ENCODE measurements at places on chromosomes 2 and 18. TPM values are rescaled to one million over a fixed set of nuclear protein-coding genes. Genes with fewer than 3 reads are reported as not detected.

DNA sequence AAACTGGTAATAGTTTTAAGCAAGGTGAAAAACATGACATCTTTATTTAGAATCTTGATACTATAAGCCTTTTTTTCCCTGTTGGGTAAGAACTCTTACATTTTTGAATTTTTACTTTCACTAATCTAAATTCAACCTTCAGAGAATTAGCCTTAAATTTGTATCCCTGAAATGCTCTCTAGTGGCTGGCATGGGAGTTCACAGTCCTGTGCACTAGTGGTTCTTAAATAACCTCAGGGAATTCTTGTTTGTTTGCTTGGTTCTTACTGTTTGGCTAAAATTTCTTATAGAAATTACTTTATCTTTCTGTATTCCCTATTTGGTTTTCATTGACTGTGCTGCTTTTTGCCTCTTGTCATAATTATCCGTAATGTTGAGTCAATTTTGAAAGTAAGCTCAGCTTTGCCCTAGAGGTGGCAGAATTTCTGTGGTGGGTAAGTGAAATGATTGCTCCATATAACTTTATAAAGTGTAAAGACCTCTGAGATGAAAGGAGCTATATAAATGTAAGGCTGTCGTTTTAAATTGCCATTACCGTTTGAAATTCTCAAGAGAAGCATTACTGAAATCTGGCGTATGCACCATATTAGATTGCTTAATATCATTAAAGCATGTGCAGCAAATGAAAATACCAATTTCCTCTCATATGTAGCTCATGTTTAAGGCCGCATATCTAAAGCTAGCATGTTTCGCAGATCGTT lies 391.3 kb upstream of the FIGN start:
- DNase-seq = no peak

GRCh38 chr18:37783771-37784170 lies 218.2 kb upstream of the CELF4 start:
- no peak for DNase-seq

The IFT172 gene
- total RNA-seq = 10.2 TPM

- DNase-seq = no peak
Observed at GRCh38 chr18:68520406-68521075, 194.4 kb downstream of the TMX3 start.

DNA sequence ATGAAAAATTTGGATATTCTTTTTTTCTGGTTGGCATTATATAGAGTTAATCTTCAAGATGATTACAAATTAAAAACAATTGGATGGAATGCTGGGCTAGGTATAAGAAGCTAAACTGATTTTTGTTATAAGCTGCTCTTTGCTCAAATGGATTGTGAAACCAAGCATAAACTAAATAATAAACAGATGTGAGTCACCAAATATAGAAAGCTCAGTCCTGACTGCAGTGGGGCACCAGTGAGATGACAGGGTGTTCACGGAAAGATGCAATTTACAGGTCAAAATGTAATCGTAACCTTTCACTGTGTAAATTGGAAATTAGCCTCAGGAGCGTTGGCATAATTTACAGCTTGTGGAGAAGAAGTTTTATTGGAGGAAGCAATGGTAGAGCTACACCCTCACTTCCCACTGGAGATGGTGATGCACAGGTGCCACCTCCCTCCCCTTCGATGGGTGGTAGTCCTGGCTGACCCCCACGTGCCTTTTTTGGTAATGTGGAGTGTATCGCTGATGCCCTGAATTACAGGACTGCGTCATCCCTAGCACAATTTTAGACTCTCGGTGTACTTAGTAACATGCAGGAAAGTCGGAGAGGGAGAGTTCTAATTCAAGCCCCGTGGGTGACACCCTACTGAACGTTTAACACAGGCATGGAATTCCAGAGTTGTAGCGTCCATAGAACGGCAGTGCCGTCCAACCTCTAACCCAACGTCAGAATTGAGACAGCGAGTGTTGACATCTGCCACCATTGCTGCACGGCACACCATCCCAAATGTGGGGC lies 73.9 kb upstream of the NFATC1 start:
- no peak for DNase-seq

DNA sequence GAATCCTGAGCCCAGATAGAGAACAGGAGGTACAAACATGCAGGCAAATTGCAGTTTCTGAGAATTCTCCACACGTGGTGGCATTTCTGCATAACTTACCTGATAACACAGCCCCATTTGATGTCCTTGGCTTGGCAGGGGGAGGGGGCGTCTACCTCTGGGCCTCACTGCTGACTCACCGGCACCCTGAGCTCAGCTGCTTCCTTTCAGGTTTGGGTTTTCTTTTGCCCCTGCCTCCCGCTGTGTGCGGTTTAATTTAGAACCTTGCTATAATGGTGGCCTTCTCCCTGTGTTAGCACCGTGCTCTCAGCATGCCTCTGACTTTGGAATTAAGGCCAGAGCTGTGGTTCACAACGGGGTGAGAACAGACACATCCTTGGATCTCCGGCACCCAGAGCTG lies 4.4 kb downstream of the CTIF start:
- DNase-seq = peak; percentile 24

Data from dermis microvascular lymphatic vessel endothelial cell (primary cell).